ENCODE measurements at places on chromosomes 2 and 18. TPM values are rescaled to one million over a fixed set of nuclear protein-coding genes. Genes with fewer than 3 reads are reported as not detected.

- DNase-seq: no peak
Measured at GRCh38 chr2:147469471-147469870, 375.4 kb upstream of the ACVR2A start.

- DNase-seq: no peak
Measured at GRCh38 chr2:238449909-238450417, 23.2 kb downstream of the ASB1 start.

Gene ERBB4
- total RNA-seq: not detected

DNA sequence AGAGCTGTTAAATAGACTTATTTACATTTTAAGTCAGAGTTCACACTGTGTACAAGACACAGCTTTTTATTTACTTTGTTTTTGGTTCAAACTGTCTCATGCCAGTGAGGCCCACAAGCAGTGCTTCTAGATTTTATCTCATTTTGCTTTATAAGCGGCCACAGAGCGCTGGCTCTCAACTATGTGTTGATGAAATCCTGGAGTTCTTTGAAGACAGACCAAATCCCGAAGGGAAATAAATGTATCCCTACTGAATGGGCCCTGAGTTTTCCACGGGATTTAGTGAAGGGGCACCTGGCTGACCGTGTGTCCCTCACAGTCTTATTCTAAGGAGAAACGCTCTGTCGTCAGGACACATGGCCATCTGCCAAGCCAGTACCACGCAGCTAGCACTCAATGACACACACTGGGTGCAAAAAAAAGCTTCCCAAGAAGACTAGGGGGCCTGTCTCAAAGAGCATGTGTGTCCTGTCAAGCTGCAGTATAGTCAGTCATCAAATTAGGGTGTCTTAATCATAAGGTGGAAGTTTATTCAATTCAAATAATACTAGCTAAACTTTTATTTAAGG is 23.4 kb downstream of the LYPD1 start:
- DNase-seq: no peak

Gene SEMA4F
- 6.6 TPM for total RNA-seq

GRCh38 chr2:75431276-75431675 is 129.5 kb downstream of the EVA1A start:
- DNase-seq: no peak

DNA sequence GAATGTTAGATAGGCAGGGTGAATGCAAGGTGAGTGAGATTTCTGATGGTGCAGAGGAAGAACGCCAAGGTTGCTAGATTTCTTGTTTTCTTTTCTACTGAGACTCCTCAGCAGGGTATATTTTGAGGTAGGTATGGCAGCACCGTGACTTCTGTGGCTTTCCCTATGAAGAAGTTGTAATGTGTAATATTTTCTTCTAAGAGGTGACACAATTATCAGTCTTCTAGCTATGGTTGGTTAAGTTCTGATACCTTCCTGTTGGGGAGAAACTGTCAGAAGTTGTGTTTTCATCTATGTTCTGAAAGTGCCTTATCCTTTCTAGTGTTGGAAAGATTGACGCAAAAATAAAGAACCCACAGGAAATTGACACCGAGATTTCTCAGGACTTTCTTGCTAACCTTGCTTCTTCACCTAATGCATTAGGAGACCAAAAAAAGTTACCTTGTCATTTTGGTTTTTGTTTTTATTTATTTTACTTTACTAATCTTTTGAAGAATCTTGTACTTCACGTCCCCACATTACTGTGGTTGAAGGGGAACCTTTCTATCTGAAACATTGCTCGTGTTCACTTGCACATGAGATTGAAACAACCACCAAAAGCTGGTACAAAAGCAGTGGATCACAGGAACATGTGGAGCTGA is 11.9 kb downstream of the IL18R1 start:
- DNase-seq: peak; percentile 39

DNA sequence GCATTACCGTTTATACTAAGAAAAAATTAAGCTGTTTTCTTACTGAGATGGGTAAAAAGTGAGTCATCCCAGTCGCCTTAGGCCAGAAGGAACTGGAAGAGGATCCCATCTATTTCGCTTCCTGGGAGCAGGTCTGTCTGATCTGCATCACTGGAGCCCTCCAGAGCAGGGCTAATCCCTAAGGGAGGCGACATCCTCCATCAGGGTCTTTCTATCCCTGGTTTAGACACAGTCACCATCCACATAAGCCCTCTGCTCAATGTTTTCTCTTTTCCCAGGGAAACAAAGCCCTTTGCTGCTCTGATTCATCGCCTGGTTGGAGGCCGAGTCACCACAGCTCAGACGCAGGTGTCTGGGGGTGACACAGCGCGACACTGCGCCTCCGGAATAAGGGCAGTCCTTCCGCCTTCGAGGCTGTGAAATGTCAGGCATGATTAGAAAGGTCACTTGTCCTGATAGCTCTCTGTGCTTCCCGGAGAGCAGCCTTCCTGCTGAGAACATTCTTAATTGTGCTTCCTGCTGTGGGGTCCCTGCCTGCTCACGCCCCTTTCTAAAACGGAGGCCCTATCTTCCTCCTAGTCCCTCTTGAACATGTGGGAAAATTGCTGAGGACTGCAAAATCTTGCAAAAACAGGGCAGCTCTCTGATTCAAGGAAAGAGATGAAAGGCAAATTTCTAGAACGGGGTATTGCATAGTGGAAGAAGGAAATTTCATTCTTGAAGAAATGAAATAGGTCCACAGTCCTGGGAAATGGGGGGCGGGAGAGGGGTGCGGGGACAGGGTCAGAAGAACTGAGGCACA is 56.3 kb downstream of the MARCHF4 start:
- no peak for DNase-seq

GRCh38 chr2:123720760-123721159 is 304.3 kb upstream of the CNTNAP5 start:
- no peak for DNase-seq

Measured in activated CD4-positive, alpha-beta memory T cell treated with anti-CD3 and anti-CD28 coated beads, Interleukin-2, amount 10 ng/mL, durations not matched to agents 7 days and 5 days (primary cell).